HT-29 (cell line): ENCODE measurements at places on chromosomes 7 and 10. TPM values are rescaled to one million over a fixed set of nuclear protein-coding genes. Genes with fewer than 3 reads are reported as not detected.

DNA sequence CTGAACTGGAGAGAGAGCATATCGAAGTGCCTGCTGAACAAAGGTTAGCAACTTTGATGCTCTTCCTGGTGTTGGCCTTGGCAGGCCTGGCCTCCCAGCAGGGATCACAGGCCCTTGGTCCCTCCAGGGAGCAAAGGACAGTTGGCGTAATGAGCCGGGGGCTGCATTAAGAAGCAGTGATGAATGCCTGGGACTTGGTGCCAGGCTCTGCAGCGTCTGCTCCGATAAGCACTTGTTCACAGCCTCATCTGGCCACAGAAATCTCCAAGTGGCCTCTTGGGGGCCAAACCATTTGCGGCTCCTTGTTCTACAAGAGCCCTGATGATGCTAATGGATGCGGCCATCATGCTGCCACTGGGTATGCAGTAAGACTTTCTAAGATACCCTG lies 31.8 kb downstream of the CRHR2 start:
- DNase-seq: no peak

GRCh38 chr10:127149501-127150081 lies 46.8 kb downstream of the INSYN2A start:
- no peak for DNase-seq

GRCh38 chr10:111084366-111085255 lies 7.8 kb downstream of the ADRA2A start:
- no peak for DNase-seq

GRCh38 chr10:118462401-118462800 lies 120.3 kb upstream of the FAM204A start:
- no peak for DNase-seq

DNA sequence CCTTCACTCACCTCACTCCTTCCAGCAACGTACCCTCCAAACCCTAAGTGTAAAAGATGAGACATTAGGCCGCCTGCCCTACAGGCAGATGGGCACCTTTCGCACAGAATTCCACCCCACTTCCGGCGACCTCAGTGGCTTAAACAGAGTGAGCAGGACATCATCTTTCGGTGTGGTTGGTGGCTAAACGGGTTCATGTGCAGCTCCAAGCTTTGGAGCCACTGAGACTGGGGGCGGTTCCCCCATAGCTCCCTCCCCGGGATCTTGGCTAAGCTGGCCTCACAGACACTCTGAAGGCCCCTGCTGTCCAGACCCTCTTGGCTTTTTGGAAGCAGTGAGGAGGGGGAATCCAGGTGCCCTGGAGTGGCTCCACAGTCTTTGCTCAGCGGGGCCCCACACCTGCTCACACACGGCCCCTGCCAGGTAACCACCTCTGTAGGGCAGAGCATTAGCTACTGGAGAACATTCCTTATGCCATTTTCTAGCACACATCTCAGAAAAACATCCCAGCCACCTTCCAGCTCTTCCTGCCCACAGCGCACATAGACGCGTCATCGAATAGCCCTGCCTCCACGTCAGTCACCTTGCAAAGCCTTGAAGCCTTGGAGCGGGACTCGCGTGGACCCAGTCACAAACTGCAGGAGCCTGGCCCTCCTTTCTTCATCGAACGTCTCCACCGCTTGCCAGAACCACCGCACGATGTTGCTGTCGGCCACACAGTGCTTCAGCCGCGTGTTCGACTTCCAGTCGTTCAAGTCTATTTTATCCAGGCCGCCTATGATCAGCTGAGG lies 108.8 kb downstream of the SMURF1 start:
- no peak for DNase-seq

DNA sequence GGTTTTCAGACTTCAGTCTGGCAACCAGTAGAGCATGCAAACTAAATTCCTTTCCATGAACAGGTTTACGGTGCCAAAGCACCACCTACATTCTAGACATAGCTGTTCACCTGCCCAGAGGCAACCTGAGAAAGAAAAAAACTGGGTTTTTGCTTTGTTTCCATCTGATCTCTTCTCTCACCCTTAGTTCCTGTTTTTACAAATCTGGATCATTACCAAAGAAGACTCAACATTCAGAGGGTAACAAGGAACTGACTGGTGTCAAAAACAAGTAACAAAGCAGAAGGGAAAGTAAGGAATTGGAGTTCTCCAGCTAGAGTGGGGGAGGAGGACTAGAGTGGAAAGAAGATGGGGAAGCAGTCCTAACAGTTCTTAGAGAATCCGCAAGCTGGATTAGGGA lies 36.4 kb downstream of the CPVL start:
- no peak for DNase-seq

- no peak for DNase-seq
Observed at GRCh38 chr7:5678295-5679047, 103.0 kb downstream of the RNF216 start.

Gene APBB1IP
- not detected in 2 replicates for total RNA-seq

Gene CLDN3
- 413 and 446 TPM in 2 replicates for total RNA-seq
